Eye (tissue), 1 donor: ENCODE measurements at places on chromosomes 3 and 15.

DNA sequence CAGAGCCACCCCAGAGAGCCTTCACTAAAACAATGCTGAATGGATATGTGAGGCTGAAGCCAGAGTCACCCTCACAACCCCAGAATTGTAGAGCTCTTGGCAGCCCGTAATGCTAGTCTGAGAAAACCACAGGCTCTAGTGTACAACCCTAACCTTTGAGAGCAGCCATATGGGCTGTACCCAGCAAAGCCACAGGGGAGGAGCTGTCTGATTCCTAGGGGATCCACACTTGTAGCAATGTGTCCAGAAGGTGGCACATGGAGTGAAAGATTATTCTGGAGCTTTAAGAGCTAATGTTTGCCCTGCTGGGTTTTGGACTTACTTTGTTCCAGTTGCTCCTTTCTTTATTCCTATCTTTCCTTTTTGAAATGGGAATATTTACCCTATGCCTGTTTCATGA is 626.8 kb downstream of the GRM7 start:
- DNase-seq = no peak

- DNase-seq = peak; percentile 32
Observed at GRCh38 chr3:122760453-122761271, 33.0 kb downstream of the HSPBAP1 start.

DNA sequence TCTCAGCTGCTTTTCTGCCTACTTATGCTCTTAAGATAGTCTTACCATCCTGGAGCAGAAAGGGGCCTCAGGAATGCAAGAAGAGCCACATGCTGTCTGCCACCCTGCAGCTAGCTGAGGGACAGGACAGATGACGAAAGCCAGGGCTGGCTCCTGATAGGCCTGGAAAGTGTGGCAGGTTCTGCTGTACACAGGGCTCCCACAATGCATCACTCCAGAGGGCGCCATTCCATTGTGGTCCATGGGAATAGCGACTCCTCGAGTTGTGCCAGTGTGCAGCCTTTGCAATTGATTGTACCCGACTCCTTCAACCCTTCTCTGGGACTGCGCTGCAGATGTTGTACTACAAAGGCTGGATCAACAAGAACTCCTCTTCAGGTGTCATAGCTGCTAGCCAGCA is 11.2 kb downstream of the ACAN start:
- no peak for DNase-seq

DNA sequence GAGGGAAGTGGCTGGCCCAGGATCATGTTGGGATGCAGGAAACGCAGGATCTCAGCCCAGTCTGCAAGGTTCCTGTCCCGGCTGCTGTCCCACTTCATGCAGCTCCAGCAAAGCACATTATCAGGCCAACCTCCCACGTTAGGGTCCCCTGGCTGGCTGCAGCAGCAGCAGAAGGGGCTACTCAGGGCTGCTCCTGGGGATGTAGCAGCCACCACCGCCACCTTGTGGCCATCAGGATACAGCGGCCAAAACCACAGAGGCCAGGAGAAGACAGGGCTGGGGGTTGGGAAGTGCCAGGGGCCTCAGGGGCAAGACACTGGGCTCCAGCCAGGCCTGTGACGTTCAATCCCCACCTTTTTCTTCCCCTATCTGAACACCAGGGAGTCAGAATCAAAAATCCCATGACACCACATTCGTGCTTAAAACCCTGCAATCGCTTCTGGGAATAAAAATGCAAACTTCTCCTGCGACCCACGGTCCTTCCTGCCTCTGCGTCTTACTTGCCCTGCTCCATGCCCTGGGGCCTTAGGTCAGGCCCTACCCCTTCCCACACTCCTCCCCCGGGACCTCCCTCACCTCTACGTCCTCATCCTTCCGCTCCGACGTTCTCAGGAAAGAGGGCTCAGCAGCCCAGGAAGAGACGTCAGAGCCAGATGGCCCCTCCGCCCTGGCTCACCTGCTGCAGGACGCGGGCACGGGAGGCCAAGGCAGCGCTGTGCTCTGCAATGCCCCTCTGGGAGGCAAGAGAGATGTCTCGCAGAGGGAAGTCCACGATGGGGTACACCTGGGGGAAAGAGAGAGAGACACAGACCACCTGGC is 21.5 kb downstream of the SSUH2 start:
- peak; percentile 92 for DNase-seq

- DNase-seq = no peak
Observed at GRCh38 chr15:29425864-29426263, 156.2 kb upstream of the NSMCE3 start.

GRCh38 chr3:106083207-106083606 is 214.4 kb upstream of the CBLB start:
- no peak for DNase-seq

DNA sequence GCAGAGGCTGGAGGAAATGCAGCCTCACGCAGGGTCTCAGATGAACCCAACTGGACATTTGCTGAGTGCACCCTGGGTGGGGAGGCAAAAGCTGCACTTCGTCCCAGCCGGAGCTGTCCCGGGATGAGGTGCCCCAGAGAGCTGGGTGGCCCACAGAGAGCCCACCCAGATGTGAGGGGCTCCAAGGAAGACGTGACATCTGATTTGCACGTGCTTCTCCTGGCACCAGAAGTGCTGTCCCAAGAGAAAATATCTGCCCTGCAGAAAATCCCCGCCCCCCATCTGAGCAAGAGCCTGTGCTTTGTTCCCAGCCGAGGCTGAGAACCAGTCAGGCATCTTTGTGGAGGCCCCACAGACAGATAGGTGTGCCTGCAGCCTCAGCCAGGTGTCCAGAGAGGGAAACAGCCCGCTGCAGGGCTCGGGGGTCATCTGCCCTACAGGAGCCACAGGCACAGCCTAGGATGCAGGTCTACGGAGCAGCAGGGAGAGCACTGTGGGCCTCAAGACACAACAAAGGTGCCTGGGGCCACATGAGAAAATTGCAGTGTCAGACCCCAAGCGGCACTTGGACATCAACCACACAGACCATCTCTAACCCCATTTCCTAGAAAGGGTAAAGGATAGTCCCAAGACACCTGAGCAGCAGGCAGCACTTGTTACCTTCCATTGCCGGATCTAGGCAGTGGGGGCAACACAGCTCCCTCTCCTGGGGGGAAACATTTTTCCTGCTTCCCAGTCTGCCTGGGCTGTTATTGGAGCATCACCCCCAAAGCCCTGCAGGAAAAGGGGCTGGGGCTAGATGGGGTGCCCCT is 5.8 kb downstream of the TMIE start:
- DNase-seq = peak; percentile 33
